ENCODE measurements at places on chromosomes 5 and 9.

DNA sequence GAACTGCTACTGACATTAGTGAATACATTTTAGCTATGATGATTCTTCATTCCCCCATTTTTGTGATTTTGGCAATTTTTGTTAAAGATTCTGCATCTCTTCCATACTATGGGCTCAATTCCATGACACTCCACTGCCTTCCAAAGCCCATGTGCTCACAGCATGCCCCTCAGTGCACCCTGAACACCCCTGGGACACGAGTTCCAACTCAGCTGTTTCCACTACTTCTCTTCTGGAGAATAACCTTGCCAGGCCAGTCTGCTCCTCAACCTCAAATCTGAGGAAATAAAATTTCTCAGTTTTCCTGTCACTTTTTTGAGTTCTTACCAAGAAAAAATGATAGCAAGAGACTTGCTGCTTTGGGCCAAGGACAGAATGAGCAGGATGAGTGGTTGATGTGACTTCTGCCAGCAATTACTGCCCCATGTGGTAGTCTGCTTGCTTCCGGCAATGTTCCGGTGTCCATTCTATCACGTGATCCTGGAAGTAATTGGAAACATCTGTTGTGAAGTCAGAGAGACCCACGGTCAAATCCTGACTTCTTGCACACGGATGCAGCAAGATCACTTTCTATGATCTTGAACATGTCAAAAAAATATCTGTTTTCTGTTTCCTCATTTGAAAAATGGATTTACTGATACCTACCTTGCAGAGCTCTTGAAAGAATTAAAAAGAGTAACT, 58.3 kb downstream of the EGFLAM start:
- DNase-seq = no peak

DNA sequence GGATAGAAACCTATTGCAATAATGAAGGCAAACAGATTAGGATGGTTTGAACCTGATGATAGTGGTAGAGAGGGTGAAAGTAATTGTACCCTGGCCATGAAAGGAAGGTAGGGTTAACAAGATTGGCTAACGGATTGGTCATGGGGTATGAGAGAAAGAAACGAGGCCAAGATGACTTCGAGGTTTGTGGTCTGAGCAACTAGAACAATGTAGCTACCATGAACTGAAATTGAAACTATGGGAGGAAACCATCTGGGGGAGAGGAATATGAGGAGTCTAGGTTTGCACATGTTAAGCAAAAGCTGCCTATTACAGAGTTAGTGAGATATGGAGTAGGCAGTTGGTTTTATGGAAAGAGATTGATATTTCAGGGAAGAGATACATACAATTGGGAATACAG, 406.0 kb downstream of the PRELID2 start:
- DNase-seq = no peak

GRCh38 chr5:1018596-1018995, 10.0 kb downstream of the NKD2 start:
- DNase-seq = no peak

- no peak for DNase-seq
Observed at GRCh38 chr5:38780316-38780715, 65.5 kb upstream of the OSMR start.

DNA sequence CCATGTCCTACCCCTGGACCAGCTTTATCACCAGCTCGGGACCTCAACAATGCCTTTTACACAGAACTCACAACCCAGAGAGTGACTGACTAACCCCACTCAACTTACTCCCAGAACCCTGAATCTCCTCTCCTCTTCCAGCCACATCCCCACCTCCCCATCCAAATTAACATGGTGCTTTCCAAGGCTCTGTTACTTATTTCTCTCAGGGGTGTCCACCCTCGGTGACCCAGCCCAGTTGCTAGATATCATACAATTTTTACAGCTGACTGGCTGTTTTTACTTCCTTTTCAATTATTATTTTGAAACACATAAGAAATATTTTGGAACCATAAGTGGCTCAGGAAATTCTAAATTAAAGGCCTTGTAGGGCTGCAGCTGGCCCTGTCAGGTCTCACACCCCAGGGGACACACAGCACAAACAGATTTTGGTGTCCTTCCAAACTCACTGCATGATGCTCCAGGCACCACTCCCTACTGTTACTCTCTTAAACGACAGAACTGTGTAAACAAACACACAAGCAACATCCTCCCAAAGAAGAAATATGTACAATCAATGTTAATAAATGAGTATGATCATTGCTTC, 180.6 kb downstream of the ADAMTS12 start:
- DNase-seq = no peak

GRCh38 chr5:61806491-61807020, 474.5 kb downstream of the ZSWIM6 start:
- no peak for DNase-seq

GRCh38 chr9:128771094-128771721, 519 bp downstream of the ZER1 start:
- peak; percentile 34 for DNase-seq

- DNase-seq = no peak
Observed at GRCh38 chr9:127556871-127557270, 55.2 kb upstream of the STXBP1 start.

GRCh38 chr5:74761241-74761640, 5.7 kb downstream of the GFM2 start:
- no peak for DNase-seq

GRCh38 chr5:126499853-126500342, 76.7 kb downstream of the GRAMD2B start:
- DNase-seq = peak; percentile 77

- DNase-seq = peak; percentile 30
Observed at GRCh38 chr9:123081824-123082223, 48.4 kb downstream of the GPR21 start.

- DNase-seq = no peak
Observed at GRCh38 chr9:37290940-37291485, 131.5 kb upstream of the GRHPR start.

GRCh38 chr9:98230789-98231188, 24.7 kb downstream of the TBC1D2 start:
- no peak for DNase-seq

DNA sequence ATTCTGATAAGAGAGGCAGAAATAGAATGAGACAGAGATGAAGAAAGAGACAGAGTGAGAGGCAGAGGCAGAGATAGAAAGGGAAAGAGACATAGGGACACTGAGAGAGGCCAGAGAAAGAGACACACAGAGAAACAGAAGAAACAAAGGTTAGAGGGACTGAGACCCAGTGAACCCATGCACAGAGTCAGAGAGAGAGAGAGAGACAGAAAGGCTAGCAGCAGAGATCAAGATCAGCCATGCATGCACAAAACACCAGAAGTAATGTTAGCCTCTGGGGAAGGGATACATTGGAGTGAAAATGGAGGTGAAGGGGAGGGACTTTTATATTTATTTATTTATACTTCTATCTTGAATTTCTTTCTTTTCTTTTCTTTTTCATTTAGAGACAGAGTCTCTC, 14.1 kb upstream of the SPARC start:
- DNase-seq = no peak
